Subcutaneous adipose tissue (tissue), 4 donors: ENCODE measurements at places on chromosomes 16 and 17. TPM values are rescaled to one million over a fixed set of nuclear protein-coding genes. Genes with fewer than 3 reads are reported as not detected.

Gene KRTAP3-1
- not detected for total RNA-seq

Gene UTS2R
- not detected for total RNA-seq

Gene CNGB1
- total RNA-seq = not detected

Gene TOX3
- 1.1 TPM for total RNA-seq

Gene EMP2
- 38.1 TPM for total RNA-seq

Gene LGALS9B
- not detected for total RNA-seq

Gene MINK1
- 30.2 TPM for total RNA-seq

Gene MT1G
- total RNA-seq = 21.4 TPM

Gene RNF43
- total RNA-seq = not detected

Gene RUNDC3A
- not detected for total RNA-seq

Gene CCL1
- total RNA-seq = not detected

Gene FBXW10
- total RNA-seq = not detected

Gene SP6
- 0.16 TPM for total RNA-seq

Gene AANAT
- not detected for total RNA-seq

Gene ITGA3
- total RNA-seq = 98.8 TPM

Gene DNAH9
- 4.4 TPM for total RNA-seq

Gene CHCT1
- not detected for total RNA-seq

Gene KRTAP1-4
- not detected for total RNA-seq

Gene CCL7
- total RNA-seq = not detected

Gene DOC2B
- total RNA-seq = 45.6 TPM

Gene ZNF500
- total RNA-seq = 9.6 TPM

Gene VTN
- total RNA-seq = not detected

Gene PMP22
- 386 TPM for total RNA-seq

Gene CA4
- total RNA-seq = 47.0 TPM

Gene DPH1
- total RNA-seq = 24.3 TPM

Gene TMC6
- 78.2 TPM for total RNA-seq

Gene OR1F1
- not detected for total RNA-seq

Gene TEKT3
- 0.65 TPM for total RNA-seq

Gene ATAD5
- total RNA-seq = 2.2 TPM

Gene EMC6
- 14.5 TPM for total RNA-seq

Gene MYH8
- not detected for total RNA-seq

Gene ARL5C
- total RNA-seq = not detected

Gene SYT17
- 4.0 TPM for total RNA-seq

Gene CRAMP1
- total RNA-seq = 13.9 TPM

Gene ABCC11
- not detected for total RNA-seq

Gene TEKT1
- total RNA-seq = not detected

Gene EPOP
- 0.49 TPM for total RNA-seq

Gene MYH11
- total RNA-seq = 26.1 TPM

Gene PRCD
- 11.9 TPM for total RNA-seq

Gene KRT27
- total RNA-seq = not detected

Gene GNGT2
- total RNA-seq = not detected

Gene ABCA6
- 351 TPM for total RNA-seq

Gene PTX4
- total RNA-seq = not detected

Gene HSD17B2
- not detected for total RNA-seq

Gene TGFB1I1
- total RNA-seq = 35.0 TPM

Gene CDH13
- total RNA-seq = 19.7 TPM

Gene PPP4C
- total RNA-seq = 41.4 TPM
